ENCODE measurements at places on chromosomes 1 and 21.
A peak's percentile ranks its signal among the peaks of the same experiment; 100 is the strongest.

GRCh38 chr1:40185951-40186864 is 25.0 kb downstream of the RLF start:
- DNase-seq: peak; percentile 59

DNA sequence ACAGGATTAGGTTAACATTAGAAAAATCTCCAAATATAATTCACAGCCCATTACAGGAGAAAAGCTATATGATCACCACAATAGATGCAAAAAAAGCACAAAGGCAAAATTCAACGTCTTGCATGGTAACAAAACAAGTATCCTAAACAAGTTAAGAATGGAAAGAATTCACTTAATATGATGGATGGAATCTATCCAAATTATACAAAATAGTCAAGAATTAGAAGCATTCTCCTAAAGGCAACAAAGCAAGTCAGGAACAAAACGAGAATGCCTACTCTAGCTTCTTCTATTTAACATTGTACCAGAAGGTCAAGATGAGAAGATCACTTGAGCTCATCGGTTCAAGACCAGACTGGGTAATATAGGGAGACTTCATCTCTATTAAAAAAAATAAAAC is 442.8 kb downstream of the SETD4 start:
- no peak for DNase-seq

- DNase-seq: no peak
Measured at GRCh38 chr1:205809942-205810345, 3.1 kb downstream of the SLC41A1 start.

GRCh38 chr21:41727784-41728763 is 38.8 kb downstream of the RIPK4 start:
- DNase-seq: no peak

DNA sequence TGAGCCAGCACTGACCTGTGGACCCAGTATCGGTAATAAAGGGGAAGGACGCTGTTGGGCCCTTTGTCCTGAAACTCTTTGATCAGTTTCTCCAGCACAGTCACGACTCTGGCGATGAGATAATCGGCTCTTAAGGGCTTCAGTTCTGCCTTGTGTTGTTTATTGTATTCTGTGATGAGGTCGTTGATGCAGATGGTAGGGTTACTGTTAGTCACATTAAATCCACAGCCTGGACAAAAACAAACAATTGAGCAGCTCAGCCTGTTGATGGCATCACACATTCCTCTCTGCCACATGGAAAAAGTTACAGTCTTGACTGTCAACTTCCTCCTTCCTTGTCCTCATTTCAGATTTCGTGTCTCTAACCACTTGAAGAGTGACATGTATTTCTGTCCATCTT is 57.6 kb downstream of the SIM2 start:
- peak; percentile 36 for DNase-seq

DNA sequence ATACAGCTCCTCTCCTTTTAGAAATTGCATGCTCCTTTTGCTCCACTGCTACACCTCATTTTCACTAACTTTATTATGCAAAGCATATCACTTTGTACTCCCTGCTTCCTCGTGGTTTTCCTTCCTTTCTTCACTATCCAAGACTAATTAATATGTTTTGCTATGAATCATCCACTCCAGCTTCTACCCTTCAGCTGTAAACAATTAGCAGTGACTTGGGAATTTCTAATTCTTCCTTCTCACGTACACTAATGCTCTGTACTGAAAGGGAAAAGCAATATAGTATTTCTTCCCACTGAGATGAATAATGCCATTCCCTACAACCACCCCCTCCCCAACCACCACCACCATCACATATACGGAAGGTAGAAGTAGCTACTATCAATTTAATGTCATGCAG is 1917.0 kb downstream of the MRPL39 start:
- DNase-seq: no peak

GRCh38 chr1:43622901-43623780 is 26.8 kb upstream of the KDM4A start:
- no peak for DNase-seq

GRCh38 chr1:54811739-54812655 is 10.9 kb upstream of the TTC22 start:
- DNase-seq: no peak

DNA sequence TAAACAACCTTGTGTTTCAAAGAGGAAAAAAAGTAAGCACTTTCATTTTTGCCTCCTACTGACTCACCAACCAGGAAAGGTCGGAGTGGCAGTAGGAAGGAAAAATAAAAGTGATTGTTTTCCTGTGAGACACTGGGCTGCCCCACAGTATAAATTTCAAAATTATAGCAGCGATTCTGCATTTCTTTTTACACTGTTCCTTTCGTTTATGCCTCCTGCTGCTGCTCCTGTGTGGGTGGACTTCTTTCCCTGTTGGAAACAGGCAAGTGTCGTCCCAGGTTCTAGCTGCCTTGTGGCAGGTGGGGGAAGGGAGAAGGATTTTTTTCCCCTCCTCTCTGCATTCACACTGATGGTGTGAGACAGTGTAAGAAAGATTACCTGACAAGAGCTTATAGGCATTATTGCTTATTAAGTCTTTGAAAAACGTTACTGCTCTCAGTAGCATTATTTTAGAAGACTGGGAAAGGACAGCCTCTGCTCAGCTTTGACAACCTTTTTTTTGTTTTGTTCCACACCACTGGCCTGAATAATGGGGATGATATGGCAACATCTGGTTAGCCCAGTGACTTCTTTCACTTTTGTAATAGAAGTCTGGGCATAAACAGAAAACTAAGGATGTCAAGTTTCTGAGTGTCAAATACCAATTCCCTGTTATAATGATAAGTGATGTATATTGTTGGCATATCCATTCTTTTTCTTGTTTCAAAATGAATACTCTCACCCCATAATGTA is 77.9 kb downstream of the NEK7 start:
- peak; percentile 26 for DNase-seq

All from suppressor macrophage (primary cell).